ENCODE measurements at places on chromosomes 7 and 10.

GRCh38 chr7:66921396-66921917 is 432 bp downstream of the TMEM248 start:
- DNase-seq = no peak

- DNase-seq = no peak
Measured at GRCh38 chr7:43535810-43536585, 46.9 kb upstream of the STK17A start.

DNA sequence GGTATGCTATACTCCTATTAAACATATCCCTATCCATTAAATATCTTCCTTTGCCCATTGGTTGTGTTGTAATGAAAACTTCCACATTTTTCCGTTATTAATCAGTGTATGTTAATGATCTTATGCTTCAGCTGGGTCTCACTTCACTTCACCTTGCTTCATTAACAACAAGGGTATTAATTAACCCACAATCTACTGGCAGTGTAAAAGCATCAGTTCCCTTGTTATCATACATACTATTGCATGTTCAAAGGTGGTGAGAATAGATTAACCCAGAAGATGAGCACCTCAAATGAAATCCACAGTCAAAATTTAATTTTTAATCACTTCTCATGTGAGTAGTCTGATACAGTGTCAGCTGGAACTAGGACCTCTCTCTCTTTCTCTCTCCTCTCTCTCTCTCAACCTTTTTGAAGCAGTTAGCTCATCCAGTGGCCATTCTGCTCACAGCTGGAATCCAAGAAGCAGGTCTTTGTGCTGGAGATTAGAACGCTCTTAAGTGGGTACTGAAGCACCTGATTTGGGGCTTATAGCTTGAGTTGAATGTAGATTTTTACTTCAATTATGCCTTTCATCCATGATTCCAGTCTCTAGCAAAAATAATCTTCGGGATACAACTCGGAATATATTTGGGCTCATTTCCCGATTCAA is 172.3 kb downstream of the RAPGEF5 start:
- no peak for DNase-seq

DNA sequence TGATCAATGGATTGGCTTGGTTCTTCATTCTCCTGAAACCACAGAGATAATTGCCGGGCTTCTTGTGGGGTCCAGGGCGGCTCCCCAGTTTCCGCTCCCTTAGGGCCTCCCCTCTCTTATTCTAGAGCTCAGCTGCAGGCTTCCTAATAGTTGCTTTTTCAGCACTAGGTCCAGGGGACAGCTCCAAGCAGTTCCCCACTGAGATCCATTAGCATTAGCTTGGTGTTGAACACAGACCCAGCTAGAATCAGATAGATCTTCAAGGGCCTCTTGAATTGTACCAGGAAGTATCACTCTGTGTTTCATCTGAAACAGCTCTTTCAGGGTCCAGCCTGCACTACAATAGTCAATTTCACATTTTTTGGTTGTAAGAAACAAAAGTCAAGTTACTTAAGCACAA is 238.7 kb downstream of the SEC23IP start:
- DNase-seq = no peak

- peak; percentile 15 for DNase-seq
Measured at GRCh38 chr7:17301471-17302456, 3.3 kb downstream of the AHR start.

- DNase-seq = peak; percentile 84
Measured at GRCh38 chr7:150448789-150449147, 1.7 kb upstream of the GIMAP8 start.

- DNase-seq = no peak
Measured at GRCh38 chr7:28865601-28866144, 92.5 kb downstream of the TRIL start.

DNA sequence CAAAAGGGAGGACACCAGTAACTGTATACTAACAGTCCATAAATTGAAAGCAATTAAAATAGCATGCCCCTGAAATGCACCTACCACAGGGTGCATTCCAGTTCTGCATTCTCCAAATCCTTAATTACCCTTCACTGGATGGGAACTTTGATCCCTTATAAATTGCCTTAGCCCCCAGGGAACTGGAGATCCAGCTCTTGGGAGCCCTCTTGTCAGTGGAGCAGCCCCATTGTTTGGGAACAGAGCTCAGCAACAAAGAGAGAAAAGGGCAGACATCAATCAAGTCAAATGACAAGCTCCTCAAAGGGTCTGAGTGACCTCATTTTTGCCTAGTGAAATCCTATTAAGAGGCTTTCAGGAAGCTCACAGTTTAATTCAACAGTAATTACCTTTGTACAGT is 472.6 kb downstream of the XPNPEP1 start:
- no peak for DNase-seq

Data from stimulated activated CD4-positive, alpha-beta T cell treated with anti-CD3 and anti-CD28 coated beads, Interleukin-1b, Interleukin-23, amount 100 ng/mL, for 24 hours (primary cell).